ENCODE measurements at places on chromosomes 2 and 18.

- peak; percentile 72 for DNase-seq
Measured at GRCh38 chr18:32576296-32576916, 105.7 kb upstream of the GAREM1 start.

DNA sequence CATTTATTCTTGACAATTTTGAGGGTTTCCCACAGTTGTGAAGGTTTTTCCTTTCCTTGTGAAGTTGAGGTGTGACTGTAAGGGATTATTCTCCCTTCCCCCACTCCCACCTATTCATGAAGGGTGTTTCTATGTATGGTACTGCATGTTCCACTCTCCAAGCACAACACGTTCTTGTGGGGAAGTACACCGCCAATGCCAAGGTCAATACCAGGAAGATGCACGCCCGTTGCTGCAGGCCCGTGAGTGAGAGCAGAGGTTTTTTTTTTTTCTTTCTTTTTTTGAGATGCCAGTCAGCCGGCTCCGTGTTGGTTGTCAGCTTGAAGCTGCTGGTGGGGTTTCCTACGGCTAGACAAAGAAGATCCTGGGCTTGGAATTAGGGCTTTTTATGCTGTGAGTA, 38.6 kb upstream of the EPHA4 start:
- DNase-seq, result no peak

- no peak for DNase-seq
Measured at GRCh38 chr2:100066246-100066645, 76.1 kb downstream of the AFF3 start.

- DNase-seq, result no peak
Measured at GRCh38 chr2:140711867-140712266, 1418.9 kb downstream of the LRP1B start.

DNA sequence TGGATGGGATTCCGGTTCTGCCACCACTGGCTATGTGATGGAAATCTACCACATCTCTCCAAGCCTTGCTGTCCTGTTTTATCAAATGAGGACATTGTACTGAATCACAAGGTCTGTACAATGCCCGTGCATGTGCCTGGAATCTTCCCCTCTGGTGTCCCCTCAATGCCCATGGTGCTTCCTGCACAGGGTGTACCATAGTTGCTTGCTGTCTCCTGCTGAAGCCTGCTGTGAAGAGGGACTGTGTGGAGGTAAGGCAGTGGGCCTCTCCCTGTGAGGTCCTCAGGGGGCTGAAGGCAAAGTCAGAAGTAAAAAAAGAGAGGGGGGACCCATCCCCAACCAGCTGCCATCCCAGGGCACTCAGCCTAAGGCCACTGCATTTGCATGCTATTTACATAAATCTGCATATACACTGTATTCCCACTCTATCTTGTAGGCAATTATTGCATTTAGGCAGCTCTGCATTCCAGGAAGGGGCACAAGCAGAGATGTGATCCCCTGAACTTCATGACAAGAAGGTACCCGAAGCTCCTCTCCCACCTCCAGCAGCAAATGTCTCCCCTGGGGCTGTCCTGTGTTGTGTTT, 9.1 kb upstream of the STEAP3 start:
- no peak for DNase-seq

- DNase-seq, result no peak
Measured at GRCh38 chr2:26874514-26874913, 26.6 kb downstream of the DPYSL5 start.

DNA sequence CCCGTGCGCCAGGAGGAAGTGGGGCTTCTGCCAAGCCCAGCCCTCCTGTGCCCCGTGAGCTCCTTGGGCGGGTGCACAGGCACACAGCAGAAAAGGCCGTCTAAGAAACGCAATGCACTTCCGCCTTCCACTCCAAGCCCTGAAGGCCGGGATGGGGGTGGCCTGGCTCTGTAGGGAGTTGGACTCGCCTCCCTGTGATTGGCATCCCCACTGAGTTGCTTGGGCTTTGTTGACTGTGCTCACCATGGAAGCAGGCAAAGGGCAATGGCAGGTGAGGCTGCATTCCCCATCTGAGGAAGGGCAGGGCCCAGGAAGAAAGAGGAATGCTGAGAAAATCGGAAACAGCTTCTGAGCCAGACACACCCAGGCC, 66.8 kb downstream of the CRACDL start:
- DNase-seq, result no peak

DNA sequence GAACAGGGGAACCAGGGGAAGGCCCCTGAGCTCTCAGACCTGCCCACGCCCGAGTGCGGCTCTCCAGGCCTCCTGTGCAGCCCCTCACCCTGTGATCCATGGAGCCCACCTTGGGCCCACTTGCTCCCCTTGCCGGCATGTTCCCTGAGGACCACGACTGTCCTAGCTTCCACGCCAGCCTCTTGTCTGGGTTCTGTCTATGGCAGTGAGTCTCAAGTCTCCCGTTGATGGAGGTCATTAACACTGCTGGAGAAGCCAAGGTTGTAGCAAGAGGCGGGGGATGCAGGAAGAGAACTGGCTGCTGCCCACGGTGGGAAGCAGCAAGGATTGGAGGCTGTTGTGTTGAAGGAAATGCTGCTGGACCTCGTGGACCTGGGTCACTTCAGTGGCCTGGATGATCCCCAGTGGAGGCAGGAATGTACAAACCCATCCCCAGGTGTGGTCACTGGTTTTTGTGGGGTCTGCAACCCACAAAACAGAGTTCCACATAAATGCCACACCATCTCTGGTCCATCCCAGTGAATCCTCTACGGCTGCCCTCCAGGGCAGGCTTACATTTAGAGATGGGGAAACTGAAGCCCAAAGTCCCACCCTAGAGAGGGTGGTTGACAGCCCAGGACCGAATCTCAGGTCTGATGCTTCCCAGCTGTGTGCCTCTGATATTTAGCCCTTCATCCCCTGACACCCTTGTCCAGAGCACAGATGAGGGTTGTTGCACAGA, 150.3 kb downstream of the NDUFA10 start:
- no peak for DNase-seq

GRCh38 chr2:148756292-148756975, 111.9 kb downstream of the EPC2 start:
- no peak for DNase-seq

DNA sequence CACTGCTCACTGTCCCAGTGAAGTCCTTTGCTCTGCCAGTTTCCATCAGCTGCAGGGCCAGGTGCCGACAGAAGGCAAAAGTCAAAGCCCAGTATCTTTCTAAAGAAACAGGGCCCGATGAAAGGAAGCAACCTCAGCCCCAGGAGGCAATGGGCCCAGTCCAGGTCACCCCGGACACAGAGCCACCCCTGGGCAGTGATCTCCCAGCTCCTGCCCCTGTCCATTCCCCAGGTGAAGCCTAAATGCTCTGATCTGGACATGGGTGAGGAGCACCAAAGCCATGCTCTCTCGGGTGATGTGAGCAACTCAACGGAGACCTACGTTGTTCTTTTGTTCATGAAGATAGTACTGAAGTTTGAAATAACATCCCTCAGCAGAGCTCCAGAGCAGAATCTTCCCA, 61.6 kb downstream of the HDAC4 start:
- DNase-seq, result no peak

DNA sequence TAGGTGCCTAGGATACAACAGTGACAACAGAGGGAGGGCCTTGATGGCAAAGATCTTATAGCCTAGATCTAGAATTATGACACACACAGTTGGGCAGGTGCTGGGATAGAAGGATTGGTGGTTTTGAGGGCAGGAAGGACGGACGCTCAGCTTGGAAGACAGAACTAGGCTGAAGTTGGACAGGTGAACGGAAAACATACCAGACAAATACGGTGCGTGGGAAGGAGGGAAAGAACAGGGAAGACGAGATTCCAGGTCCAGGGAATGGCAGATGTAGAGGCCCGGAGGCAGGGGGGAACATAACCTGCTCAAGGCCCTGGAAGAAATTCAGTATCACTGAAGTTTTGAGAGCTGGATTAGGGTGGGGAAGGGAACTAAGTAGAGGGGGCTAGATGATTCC, 40.8 kb downstream of the CRACDL start:
- no peak for DNase-seq

- no peak for DNase-seq
Measured at GRCh38 chr2:31384771-31385276, 29.7 kb downstream of the XDH start.

DNA sequence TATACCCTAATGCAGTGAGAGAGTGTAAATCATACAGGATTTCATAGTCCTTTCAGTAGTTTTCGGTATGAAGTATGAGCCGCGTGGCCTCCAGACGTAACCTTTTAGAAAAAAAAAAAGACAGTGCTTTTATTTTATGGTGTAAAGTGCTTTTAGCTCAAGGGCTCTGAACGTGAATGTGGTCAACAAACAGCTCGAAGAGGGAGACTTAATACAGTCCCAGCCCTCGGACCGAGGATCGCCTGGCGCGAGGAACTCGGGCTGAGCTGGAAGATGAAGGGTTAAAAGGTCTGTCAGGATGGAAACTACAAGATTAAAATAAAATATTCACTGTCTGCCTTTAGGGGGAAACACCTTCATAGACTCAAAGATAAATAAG, 4.0 kb upstream of the BCL11A start:
- no peak for DNase-seq

GRCh38 chr18:8603663-8604520, 5.3 kb upstream of the RAB12 start:
- no peak for DNase-seq

GRCh38 chr2:50065835-50066234, 911.5 kb upstream of the FSHR start:
- no peak for DNase-seq

- no peak for DNase-seq
Measured at GRCh38 chr2:72669121-72669520, 156.7 kb downstream of the EXOC6B start.

Measured in SK-N-DZ (cell line).